NCI-H2081 treated with DMSO at 0.1 percent for 48 hours (cell line): ENCODE measurements at places on chromosomes 7 and 10.

GRCh38 chr10:70930263-70931000 lies 42.1 kb upstream of the PCBD1 start:
- no peak for DNase-seq

GRCh38 chr10:77164616-77165311 lies 472.8 kb downstream of the KCNMA1 start:
- DNase-seq, result no peak

GRCh38 chr10:123769647-123770046 lies 103.5 kb downstream of the GPR26 start:
- no peak for DNase-seq

GRCh38 chr7:99469381-99470065 lies 3.2 kb upstream of the ZNF789 start:
- DNase-seq, result no peak

GRCh38 chr7:142808802-142809583 lies 38.2 kb downstream of the PRSS2 start:
- no peak for DNase-seq

- DNase-seq, result no peak
Measured at GRCh38 chr7:143352531-143353002, 9.9 kb downstream of the FAM131B start.

GRCh38 chr7:115676080-115676479 lies 354.5 kb downstream of the TFEC start:
- peak; percentile 67 for DNase-seq

DNA sequence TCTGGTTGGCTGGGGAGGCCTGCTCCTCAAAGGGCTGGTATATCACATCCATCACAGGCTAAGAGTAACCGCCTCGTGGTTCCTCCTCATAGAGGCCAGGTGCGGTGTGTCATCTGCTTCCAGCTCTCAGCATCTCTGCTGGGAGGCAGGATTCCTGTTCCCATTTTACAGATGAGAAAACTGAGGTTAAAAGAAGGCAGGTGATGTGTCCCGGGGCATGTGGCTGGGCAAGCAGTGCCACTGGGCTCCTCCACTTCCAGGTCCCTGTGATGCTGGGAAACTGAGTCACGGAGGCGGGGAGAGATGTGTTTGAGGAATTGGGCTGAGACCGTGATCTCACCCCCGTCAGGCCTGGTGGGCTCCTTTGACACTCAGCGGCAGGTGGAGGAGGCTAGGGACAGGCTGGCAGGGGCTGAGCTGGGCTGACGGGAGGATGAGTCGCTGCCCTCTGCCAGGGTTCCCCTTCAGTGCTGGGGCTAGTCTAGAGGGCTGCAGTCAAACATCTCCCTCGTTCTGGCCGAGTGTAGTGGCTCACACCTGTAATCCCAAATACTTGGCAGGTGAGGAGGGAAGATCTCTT lies 9.4 kb downstream of the ARPC1B start:
- DNase-seq, result no peak

DNA sequence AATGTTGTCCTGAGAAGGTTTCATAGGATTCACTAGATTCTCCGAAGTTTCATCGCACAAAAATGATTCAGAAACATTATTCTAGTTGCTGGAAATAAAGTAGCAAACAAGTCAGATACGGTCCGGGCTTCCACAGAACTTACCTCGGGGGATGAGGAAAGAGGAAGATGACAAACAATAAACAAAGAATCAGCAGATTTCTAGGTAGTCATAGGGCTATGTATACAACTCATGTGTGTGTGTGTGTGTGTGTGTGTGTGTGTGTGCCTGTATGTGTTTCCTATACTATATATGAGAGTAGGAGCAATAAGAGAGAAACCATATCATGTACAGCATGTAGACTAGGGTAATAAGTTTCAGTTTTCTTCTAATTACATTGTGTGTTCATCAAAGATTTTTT lies 16.5 kb downstream of the TMEM236 start:
- DNase-seq, result no peak

DNA sequence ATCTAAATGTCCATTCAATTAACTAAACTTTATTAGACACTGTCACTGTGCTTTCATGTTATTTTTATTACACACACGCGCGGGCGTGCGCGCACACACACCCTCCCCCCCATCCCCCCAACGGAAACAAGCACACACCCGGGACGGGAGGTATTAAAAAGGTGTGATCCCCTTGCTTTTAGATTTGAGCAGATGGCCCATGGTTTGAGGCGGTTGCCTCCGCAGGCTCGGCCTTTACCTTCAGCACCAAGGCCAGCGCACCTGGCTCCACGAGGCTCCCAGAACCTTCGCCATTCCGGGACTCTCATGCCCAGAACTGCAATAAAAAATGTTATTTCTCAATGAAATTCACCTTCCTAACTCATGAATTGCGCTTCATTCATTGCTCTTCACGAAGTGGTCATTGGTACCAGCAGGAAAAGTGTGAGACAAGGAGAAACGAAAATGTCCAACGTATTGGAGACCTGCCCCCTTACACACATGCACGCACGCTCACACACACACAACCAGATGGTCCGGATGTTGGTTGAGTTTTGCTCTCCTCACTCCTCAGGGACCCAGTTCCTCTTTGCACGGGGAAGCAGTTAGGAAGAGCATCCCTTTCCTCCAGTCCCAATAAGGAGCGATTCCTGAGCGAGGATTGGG lies 20.8 kb upstream of the PTF1A start:
- no peak for DNase-seq

DNA sequence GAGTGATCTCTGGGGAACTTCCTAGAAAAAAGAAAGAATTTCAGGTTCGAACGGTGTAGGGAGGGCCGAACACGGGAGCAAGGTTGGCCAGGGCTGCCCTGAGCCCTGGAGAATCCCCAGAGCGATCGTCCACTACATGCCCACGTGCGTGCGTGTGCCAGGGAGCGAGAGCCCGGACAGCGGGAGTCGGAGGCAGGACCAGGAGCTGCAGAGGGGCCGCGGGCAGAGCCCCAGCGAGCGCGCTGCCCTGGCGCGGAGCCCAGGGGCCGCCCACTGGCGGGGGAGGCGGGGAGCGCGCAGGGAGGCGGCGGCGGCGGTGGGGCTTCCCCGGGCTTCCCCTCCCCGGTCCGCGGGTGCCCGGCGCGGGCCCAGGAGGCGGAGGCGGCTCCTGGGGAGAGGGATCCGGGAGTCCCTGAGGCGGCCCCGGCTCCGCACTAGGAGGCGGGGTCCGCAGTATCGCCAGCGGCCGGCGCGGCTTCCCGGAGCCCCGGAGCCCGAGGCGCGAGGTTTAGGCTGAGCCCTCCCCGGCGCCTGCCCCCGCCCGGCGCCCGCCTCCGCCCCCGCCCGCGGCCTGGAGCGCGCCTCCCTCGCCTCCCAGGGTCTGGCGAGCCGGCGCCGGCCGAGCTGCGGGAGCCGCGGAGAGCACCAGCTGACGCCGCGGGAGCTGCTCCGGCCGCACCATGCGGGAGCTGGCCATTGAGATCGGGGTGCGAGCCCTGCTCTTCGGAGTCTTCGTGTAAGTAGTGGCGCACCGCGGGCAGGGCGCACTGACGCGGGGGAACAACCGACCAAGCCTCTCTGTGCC lies at the start of gene PLPP4:
Gene PLPP4, plus strand, starts transcription at position 602 of the 805 bp plus-strand sequence. Its CDS starts 79 bp downstream, at position 681.
- DNase-seq, result no peak

GRCh38 chr7:2431260-2431867 lies 28.0 kb downstream of the CHST12 start:
- DNase-seq, result no peak

- DNase-seq, result no peak
Measured at GRCh38 chr7:84482476-84482875, 287.9 kb upstream of the SEMA3A start.

DNA sequence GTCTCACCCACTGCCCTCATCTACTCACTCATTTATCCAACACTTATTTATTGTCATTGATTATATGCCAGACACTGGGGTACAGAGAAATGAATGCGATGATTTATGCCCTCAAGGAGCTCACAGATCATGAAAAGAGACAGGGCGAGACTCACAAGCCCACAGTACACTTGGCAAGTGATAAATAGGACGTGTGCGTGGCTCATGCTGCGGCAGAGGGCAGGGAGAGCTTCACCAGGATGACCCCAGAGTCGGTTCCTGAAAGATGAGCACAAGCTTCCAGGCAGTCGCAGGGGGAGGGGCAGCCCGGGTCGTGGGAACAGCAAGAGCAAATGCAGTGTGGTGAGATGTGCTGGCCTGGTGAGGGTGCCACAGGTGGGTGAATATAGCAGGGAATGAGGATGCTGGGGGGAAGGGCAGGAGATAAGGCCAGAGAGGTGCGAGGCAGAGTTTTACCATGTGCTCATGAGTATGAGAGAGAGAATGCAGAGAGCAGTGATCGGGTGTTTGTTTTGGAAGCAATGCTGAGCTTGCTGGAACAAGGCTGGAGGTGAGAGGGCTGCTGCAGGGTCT lies 70.9 kb downstream of the ATXN7L1 start:
- no peak for DNase-seq

DNA sequence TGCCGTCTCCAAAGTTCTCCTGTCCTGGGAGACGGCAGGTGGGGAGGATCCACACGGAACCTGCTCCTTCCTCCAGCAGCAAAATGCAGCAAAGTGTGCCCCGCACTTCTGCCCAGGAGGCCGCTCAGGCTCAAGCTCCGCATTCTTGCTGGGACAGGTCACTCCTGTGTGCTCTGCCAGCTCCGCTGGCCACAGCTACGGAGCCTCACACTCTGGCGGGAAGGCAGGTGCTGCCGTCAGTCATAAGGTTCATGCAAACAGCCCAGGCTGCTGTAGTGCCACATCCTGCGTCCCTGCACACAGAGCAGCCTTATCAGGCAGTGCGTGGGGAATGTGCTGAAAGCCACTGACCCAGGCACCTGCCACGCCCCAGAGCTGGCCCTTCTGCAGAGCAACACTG lies 22.4 kb downstream of the ADGRA1 start:
- no peak for DNase-seq

DNA sequence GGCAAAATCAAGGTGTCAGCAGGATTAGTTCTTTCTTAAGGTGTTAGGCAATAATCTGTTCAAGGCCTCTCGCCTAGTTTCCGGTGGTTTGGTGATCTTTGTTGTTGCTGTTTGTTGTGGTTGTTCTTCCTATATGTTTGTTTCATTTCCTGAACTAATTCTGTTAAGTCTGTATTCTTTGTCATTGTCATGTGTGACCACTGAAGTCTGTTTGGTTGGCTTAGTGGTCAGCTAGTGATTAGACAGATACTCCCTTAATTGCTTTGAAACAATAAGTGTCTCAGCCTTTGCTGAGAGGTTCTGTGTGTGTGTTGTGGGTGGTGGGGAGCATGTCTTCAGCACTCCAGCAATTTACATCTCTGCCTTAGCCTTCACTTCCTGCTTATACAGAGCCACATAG lies 46.0 kb downstream of the ABCC2 start:
- no peak for DNase-seq

GRCh38 chr7:38306171-38306570 lies 32.7 kb upstream of the TARP start:
- DNase-seq, result no peak

DNA sequence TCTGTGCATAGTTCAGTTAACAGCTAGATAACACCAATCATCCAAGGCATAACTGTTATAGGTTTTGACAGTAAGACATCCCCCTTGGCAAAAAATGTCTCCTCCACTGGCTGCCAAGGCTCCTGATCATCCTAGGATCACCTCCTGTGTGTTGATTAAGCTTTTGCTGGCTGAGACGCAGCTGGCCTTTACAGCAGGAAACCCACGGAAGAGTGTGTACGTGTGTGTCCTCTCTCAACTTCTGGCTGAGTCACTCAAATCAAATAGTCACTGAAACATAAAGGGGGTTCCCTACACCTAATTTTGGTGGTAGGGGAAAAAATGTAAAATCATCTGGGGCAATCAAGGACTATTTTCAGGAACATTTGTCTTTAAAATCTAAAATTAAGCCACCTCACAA lies 208.8 kb downstream of the CTNNA3 start:
- DNase-seq, result no peak
